Stomach (tissue), 19 donors: ENCODE measurements at places on chromosomes 1 and 21. TPM values are rescaled to one million over a fixed set of nuclear protein-coding genes. Genes with fewer than 3 reads are reported as not detected.

DNA sequence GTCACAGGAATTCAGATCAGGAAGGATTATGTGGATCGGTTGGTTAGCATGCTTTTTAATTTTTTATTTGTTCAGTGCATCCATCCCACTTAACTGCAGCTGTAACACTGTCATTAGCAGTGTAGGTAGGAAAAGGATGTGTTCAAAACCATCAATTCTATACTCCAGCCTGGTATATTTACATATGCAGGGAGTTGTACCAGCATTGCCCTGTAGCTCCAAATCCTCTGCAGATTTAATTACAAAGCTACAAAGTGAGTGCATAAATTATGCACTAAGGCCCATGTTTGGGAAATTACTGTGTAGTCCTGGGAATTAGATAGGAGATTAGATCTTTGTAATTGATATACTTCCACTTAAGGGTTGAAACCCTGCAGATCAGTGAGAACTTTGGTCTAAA is 15.9 kb upstream of the OSBPL9 start:
- no peak for DNase-seq

- DNase-seq = no peak
Measured at GRCh38 chr1:202562444-202563060, 147.7 kb downstream of the SYT2 start.

DNA sequence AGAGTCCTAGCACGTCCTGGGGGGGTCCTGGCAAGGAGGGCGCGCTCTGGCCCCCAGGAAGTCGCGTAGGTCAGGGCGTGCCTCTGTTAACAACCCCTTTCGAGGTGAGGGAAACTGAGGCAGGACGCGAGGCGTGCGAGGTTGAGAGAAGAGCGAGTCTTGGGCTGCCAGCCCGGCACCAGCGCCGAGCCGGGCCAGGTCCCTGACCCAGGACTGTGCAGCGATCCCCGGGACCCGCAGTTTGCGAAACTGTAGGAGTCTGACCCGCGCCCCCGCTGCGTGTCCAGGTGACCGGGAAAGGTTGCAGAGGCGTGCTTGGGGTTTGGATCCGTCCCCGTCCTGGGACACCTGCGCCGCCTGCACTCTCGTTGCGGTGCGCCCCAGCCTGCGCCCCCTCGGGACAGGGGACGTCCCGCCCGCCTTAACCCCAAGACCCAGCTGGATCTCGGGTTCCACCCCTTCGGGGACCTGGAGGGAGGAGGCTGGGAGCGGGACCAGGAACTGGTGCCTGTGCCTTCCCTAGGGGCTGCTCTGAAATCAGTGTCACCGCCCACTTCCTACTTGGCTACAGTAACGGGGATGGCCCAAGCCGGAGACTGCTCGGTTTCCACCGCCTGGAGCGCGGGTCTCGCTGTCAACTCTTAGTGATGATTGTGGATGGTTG is 493 bp downstream of the DISC1 start:
- peak; percentile 49 for DNase-seq

DNA sequence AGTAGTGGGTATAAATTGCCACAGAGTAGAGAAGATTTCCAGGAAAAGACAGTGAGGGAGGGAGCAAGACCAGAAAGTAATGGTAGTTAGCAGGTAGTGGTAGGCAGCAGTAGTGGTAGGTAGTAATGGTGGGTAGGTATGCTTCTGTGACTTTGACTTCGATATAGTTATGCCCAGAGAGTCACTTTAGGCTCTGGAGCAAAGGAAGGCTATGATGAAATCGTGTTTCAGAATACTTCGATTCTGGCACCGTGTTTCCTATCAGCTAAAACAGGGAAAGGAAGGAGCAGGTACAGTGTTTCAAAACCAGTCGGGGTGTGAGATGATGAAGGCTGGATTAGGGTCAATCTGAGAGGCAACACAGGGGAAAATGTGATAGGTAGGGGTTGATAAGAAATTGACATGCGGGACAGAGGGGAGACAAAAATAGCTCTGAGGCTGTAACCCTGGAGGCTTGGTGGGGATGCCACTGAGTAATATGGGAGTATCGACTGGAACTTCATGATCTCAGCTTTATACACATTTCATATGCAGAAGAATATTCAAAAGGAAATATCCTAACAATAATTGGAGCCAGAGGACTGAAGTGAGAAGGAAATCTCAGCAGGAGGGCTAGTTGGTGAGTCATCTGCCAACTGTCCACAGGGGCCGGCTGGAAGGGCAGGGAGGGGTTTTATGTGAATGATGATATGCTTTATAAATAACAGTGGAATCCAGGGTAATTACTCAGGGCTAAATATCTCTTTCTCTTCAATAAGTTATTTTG is 25.2 kb upstream of the TRIM45 start:
- peak; percentile 33 for DNase-seq

GRCh38 chr1:109300650-109301151 is 6.1 kb downstream of the MYBPHL start:
- DNase-seq = no peak

DNA sequence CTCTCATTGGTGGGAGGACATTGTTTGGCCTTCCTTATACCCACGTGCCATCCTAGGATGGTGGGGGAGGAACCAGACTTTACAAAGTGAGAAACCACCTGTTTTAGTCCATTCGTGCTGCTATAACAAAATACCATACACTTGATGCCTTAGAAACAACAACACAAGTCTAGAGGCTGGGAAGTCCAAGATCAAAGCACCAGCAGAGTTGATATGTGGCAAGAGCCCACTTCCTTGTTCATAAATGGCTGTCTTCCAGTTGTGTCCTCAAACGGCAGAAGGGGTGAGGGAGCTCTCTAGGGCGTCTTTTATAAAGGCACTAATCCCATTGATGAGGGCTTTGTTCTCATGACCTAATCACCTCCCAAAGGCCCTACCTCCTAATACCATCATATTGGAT is 31.1 kb downstream of the CAPN8 start:
- no peak for DNase-seq

- no peak for DNase-seq
Measured at GRCh38 chr1:66300972-66301451, 232.9 kb upstream of the SGIP1 start.

FAM43B gene
- total RNA-seq = not detected

ERICH3 gene
- not detected for total RNA-seq

SPOCD1 gene
- total RNA-seq = not detected

C8A gene
- not detected for total RNA-seq
